ENCODE measurements at places on chromosomes 2 and 18.

DNA sequence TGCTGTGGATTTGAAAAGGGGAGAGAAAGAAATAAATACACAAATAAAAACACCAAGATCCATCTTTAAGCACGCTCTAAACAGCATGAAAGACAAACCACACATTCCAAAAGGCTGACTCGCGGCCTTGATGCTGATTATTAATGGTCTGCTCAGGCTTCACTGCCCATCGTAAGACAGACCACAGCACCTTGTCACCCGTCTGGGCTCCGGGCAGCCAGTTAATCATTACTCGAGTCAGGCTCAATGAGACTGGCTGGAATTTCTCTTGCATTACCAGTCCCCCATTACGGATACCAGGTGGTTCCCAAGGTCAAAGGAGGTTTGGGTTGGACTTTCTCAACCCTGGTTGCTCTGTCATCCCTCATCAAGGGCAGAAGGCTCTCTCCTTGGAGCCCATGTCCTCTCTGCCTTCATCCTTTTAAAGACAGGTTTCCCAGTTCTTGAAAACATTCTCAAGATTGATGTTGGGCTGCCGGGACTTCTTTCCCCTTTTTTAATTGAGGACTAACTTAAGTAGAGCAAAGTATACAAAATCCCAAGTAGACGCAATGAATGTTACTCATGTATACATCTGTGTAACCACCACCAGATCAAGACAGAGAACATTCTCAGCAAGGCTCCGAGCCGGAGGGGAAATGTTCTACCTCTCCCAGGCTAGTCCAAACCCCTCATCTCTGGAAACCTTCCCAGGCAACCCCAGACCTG is 8.1 kb downstream of the SMAD7 start:
- DNase-seq, result no peak

- no peak for DNase-seq
These were observed 866 bp upstream of the SF3B6 start for GRCh38 chr2:24076849-24077534.

- DNase-seq, result no peak
These were observed 22.4 kb downstream of the ITSN2 start for GRCh38 chr2:24337890-24338289.

DNA sequence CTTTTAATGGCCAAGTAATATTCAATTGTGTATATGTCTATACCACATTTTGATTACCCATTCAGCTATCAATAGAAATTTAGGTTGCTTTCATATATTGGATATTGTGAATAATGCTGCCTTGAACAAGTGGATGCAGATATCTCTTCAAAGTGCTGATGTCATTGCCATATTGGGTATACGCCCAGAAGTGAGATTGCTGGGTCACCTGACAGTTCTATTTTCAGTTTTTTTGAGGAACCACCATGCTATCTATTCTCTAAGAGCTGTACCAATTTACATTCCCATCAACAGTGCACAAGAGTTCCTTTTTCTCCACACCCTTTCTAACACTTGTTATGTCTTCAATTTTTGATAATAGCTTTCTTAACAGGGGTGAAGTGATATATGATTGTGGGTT is 306.9 kb downstream of the ZNF516 start:
- no peak for DNase-seq

DNA sequence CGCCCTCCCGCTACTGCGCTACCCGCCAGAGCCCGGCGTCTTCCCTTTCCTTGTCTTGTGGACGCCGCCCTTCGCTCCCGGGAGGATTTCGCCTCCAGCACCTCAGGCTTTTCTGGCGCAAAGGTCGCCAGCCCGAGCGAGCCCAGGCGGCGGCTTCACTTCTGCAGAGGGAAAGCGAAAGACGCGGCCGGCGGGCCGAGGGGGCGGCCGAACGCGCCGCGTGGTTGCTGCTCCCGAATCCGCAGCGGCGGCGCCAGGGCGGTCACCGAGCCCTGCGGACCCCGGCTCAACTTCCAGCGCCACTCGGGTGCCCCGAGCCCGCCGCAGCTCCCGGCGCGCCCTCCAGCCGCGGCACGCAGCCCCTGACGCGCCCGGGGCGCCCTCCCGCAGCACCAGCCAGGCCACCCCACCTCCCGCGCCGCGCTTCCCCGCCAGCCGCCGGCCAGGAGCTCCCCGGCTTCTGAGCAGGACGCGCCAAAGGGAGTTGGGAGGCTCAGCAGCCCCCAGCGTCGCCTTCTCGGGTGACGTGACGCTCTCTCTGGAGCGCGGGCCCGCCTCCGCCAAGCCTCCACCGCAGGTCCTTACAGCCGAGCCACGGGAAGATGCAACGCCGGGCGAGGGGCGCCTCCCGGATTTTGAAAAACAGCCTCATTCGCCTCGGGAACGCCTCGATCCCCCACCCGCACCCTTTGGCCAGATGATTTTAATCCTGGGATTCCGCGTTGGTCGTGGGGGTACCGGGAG is 84.9 kb upstream of the EPB41L3 start:
- DNase-seq, result no peak

DNA sequence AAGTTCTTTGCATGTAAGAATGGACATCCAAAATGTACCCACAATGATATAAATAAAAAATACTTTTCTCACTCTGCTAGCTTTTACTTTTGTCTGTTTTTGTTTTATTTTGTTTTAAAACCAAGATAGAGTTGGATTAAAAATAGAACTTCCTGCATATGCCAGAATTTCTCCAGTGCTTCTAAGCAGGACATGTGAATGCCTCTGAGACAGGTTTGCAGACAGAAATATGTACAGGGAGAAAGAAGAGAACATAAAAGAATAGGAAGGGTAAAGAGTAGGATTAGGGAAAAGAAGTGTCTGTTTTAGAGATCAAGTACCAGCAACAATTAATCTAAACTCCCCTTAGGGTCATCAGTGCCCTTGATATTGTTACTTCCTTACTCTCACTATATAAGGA is 114.4 kb downstream of the BMPR2 start:
- DNase-seq, result no peak

GRCh38 chr2:111176867-111177266 is 56.2 kb downstream of the BCL2L11 start:
- DNase-seq, result no peak

GRCh38 chr2:7068457-7068856 is 151.2 kb downstream of the RNF144A start:
- DNase-seq, result no peak

DNA sequence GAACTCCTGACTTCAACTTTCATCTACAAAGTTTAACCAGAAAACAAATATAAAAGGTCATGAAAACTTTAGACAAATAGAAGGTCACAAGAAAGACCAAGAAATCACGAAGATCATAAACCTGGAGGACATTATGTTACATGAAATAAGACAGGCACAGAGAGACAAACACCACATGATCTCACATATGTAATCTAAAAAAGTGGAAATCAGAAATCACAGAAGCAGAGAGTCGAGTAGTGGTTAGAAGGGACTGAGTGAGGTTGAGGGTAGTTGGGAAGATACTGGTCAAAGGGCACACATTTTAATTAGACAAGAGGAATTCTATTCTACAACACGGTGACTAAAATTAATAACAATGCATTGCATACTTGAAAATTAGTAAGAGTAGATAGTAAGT is 1.4 kb downstream of the GCFC2 start:
- DNase-seq, result no peak

DNA sequence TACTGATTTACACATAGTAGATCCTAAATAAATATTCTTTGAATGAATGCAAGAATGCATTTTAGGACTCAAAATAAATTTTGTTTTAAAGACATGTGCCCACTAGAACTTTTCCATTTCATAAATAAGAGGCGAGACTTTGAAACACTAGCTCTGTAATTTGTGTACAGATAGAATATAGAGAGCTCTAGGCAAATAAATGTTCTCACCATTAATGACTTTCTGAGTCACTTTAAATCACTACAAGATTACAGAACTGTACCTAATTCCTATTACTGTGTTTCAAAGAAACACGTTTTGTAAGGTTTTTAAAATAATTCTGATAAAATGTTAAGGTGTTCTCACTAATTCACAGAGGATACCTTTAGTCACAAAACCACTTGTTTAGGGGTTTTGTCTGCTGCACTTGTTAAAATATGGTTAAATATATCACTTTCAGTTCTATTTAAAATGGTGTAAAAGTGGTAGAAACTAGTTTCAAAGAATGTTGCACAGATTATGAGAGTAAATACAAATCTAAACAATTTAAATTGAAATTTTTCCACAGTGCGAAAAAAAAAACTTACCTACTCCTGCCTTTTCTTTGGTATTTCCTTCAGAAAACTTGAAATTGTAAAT is 158.7 kb upstream of the ZC3H15 start:
- no peak for DNase-seq

- no peak for DNase-seq
These were observed 76.6 kb downstream of the EIPR1 start for GRCh38 chr2:3301001-3301400.

DNA sequence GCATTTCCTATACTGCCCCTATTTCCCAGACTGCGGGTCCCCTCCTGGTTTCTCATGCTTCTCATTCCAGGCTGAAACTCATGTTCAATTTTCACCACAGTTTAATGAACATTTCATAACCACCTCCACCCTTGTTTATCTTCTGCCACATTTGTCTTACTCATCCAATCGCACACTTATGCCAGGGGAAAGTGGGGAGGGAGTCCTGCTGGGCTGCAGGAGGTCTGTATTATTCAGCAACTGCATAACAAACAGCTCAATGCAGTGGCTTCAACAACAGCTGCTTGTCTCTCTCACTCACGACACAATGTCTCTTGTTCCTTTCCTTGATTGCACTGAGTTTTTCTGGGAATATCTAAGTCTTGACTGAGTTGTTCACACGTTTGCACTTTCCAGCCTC is 106.0 kb downstream of the ZNF519 start:
- DNase-seq, result no peak

GRCh38 chr2:181021199-181021789 is 40.9 kb downstream of the UBE2E3 start:
- DNase-seq, result no peak

DNA sequence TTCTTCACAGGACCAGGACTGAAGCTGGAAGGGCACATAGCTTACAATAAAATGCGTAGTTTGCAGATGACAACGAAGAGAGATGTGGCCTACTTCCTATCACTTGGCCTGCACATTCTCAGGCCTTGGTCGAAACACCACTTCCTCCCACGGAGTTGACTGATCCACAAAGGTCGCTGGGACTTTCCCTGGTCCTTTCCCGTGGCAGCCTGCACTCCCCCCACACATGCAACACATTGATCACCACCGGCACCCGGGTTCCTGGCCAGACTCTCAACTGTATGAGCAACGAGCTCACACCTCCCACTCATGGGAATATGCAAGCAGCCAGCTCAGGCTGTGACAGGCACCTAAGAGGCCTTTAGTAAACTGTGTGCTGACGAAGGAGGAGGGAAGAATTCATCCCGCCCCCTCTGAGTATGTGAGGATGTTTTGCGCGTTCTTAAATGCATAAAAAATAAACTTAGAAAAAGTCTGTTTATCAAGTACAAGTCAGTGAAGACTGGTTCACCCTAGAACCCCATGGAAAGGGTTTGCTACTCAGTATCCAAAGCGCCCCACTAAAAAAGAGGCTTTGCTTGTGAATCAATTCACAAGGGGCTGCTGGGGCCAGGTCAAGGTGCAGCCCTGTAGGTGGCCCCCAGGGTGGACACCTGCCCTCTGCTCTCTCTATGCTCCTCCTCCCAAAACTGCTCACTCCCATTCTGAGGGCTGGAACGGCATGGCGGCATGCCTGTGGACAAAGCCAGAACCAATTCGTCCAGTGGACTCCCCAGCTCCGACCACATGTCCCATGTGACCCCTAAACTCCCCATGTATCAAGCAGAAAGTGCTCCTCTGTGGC is 154.3 kb downstream of the EIPR1 start:
- no peak for DNase-seq

- DNase-seq, result no peak
These were observed 188.8 kb upstream of the GULP1 start for GRCh38 chr2:188102881-188103280.

- no peak for DNase-seq
These were observed 179.4 kb upstream of the DCC start for GRCh38 chr18:52160636-52161035.

DNA sequence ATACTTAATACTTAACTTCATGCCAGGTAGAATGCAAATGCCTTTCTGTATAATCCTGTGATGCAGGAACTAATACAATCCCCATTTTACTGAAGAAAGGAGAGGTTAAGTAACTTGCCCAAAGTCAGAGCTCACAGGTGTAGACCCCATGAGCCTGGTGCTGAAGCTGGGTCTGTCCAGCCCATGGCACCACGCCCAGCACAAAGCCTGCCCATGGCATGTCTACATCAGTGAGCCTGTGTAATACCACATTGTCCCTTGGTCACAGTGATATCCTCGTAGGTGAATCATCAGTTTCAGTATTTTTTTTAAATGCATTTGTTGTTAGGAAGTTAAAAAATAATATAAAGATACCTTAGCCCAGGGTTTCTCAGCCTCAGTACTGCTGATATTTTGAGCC is 69.9 kb upstream of the MCFD2 start:
- DNase-seq, result no peak

GRCh38 chr2:23231865-23232264 is 153.1 kb upstream of the KLHL29 start:
- DNase-seq, result no peak

- no peak for DNase-seq
These were observed 51.1 kb upstream of the EHBP1 start for GRCh38 chr2:62654423-62654791.

GRCh38 chr2:110853516-110853915 is 121.1 kb downstream of the ACOXL start:
- no peak for DNase-seq

DNA sequence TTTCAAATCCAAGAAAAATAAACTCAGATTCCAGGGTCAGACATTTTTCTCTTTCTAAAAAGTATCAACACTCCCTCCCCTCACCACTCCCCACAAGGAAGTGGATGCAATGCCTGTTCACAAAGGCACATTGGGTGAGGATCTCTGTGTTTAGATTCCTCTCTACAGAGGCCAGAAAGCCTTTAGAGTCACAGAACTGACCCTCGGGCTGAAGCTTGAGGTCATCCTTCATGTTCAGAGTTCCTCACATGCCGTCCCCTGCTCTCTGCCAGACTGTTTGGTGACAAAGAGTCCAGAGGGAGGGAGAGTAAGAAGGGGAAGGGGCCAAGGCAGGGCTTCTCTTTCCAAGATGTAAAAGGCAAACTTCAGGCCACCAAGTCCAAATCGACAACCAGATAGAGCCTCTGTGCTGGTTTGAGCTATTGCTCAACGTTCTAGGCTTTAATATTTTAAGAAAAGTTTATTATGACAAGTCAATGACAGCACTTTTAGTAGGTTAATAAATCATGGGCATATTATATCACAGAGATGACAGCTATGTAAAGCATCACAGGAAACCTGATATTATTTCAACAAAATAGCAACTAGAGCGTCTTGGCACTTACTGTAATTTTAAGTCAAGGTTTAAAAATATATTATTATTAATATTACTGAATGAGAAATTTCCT is 269.4 kb downstream of the ETAA1 start:
- DNase-seq, result no peak

GRCh38 chr2:60710707-60711106 is 45.4 kb upstream of the PAPOLG start:
- DNase-seq, result no peak

DNA sequence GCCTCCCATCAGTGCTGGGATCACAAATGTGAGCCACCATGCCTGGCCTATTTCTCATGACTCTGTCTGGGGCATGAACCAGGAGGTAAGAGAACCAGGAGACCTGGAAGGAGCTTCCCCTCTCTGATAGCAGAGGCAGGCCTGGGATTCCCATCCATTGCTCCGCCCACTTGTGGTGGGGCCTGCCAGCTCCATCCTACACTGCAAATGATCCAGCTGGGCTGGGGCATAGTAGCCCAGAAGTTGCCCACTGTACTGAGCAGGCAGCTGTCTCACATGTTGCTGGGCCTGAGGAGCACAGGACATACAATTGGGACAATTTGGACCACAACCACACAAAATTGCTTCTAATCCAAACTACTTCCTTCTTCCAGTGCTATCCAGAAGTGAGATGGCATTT is 91.0 kb downstream of the MARCHF4 start:
- DNase-seq, result no peak

- no peak for DNase-seq
These were observed 63.9 kb downstream of the PHLPP1 start for GRCh38 chr18:62778976-62779869.

Data from esophagus squamous epithelium (tissue), 5 donors.